Posterior vena cava (tissue), 2 donors: ENCODE measurements at places on chromosomes 4 and X. TPM values are rescaled to one million over a fixed set of nuclear protein-coding genes. Genes with fewer than 3 reads are reported as not detected.

NMU gene
- not detected for total RNA-seq

PRDM5 gene
- 19.4 TPM for total RNA-seq

DNA sequence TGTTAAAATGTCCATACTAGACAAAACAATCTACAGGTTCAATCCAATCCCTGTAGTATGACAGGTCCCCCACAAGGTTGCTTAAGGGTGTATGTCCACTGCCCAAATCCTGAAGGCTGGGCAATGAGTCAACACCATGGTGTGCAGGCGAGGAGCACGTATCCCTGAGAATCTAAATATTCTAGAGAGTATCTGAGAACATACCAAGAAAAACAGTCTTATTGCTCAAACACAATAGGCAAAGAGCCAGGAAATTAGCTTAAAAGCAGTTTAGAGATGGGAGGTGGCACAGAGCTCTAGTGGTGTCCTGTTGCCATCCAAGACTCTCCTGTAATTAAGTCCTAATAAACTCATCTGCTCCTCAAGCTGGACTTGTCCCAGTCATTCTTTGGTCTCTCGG lies 37.0 kb downstream of the RCHY1 start:
- no peak for DNase-seq

GRCh38 chrX:75303795-75304194 lies 29.9 kb downstream of the UPRT start:
- DNase-seq: no peak

DNA sequence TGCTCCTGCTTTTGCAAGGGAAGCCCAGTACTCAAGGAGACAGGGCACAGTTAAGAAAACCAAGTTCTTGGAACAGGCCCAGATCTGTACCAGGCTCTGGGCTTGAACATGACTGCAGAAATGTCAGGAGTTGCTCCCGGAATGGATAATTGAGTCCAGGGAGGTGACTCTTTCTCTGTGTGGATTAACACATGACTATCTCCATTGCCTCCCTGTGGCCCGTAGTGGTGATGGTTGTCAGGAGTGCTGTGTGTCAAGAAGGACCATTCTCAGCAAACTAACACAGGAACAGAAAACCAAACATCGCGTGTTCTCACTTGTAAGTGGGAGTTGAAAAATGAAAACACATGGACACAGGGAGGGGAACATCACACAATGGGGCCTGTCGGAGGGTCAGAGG lies 39.9 kb downstream of the CCKAR start:
- no peak for DNase-seq

DNA sequence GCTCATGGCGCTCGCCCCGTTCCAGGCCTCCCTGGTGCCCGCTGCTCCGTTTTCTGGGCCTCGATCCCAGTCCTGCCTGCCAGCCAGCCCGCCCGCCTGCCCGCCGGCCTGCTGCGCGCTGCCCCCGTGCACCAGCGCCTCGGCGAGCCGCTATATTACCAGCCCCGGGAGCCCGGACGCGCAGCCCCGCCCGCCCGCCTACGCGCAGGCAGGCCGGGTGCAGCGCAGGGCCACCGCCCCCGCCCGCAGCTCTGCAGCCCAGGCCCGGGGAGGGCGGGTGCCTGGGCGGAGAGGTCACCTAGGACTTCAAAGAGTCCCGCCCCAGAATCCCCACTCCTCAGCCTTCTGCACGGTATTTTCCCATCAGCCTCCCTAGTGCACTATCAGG lies at the start of gene MAOB:
Gene MAOB (minus strand): TSS at position 157 of the 388 bp plus-strand sequence. CDS start 151 bp downstream, at position 6.
- no peak for DNase-seq

- no peak for DNase-seq
These were observed 41.3 kb upstream of the PRKG2 start for GRCh38 chr4:81256059-81256970.
